SHP77 treated with DMSO at 0.1 percent for 48 hours (cell line): ENCODE measurements at places on chromosomes 11 and 22.
A peak's percentile ranks its signal among the peaks of the same experiment; 100 is the strongest.

DNA sequence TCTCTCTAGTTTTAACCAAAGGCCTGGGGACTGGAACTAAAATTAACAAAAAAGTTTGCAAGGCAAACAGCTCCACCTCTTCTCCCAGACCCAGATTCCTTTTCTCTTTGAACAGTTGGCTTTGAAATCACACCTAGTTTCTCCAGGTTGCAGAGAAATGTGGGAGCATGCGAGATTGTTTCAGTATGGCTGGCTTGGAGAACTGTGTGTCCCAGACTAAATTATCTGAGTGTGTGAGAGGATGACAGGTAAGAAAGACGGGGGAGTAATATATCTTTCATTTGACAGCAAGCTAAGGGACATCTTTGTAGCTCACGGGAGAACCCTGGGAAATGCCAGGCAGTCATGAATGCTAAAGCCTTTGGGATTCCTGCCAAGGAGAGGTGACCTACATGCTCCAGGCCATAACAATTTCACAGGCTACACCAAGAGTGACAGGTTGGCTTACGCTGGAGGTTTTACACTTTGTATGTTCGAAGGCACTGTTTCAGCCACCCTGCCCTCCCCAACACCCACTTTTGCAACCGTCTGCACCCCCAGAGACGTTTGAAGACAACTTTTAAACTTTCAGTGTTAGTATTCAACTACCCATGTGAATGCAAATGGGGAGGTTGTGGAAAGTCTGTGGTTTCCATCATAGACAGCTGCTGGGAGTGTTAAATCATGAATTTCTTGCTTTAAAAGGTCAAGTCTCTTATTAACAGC is 109.3 kb upstream of the SNX19 start:
- no peak for DNase-seq

DNA sequence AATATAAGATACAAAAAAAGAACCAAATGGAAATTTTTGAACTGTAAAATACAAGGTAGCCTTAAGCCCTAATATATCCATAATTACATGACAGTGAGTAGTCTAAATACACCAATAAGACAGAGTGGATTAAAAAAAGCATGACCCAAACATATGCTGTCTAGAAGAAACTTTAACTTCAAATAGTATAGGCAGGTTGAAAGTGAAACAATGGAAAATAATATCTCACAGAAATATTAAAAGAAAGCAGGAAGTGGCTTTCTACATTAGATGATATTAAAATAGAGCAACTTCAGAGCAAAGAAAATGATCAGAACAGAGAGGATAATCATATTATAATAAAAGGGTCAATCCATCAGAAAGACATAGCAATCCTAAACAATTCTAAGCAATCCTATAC is 21.8 kb downstream of the DCUN1D5 start:
- no peak for DNase-seq

DNA sequence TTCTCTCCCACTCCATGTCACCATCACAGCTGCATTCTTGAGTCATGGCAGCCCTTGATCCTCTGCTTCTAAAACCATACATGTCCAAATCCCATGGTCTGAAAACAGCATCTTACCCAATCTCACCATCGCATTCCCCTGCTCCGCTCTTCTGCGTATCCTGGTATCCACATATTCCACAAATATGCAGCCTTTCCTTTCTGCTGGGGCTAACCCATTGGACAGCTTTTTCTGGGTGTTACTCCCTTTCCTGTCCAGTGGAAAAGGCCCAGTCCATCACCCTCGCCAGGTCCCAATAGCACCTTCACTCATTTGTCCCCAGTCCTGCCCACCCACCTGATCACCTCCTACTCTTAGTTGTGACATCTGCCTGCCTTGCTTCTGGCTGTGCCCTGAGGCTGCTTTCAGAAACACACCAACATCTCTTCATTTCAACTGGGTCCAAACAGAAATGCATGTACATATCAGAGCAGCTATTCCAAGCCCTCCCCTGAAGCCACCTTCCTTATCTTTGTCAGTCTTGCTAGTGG is 237.6 kb upstream of the TBCEL start:
- DNase-seq, result no peak

- no peak for DNase-seq
These were observed 2.6 kb downstream of the NPTXR start for GRCh38 chr22:38841211-38841610.

DNA sequence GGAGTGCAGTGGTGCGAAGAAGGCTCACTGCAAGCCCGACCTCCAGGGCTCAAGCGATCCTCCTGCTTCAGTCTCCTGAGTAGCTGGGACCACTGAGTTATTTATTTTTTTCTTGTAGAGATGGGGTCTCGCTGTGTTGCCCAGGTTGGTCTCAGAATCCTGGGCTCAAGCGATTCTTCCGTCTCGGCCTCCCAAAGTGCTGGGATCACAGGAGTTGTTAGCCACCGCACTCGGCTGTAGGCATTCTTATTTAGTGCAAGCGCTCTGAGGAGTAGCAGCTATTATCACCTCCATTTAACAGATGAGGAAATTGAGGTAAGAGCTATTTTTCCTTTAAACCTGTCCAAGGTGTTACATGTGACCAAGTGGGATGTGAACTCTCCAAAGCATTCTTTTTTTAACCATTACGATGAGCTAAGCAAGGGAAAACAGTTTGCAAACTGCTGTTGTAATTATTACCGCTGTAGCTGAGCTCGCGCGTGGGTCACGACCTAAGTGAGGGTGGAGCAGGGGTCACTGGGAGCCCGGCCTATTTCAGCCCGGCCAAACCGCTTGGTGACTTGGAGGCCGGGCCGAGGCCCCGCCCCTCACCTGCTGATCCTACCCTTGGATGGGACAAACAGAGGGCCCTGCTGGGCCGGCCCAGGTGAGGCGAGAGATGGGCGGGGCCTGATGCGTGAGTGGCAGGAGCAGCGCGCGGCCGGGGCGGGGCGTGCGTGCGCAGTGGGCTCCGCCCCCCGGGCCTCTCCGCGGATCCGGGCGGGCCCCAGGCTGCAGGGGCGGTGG is 449 bp upstream of the KREMEN1 start:
- DNase-seq, result no peak

- no peak for DNase-seq
These were observed 13.9 kb downstream of the OR5B3 start for GRCh38 chr11:58392746-58393145.

- no peak for DNase-seq
These were observed 9.7 kb downstream of the CD5 start for GRCh38 chr11:61111786-61112517.

DNA sequence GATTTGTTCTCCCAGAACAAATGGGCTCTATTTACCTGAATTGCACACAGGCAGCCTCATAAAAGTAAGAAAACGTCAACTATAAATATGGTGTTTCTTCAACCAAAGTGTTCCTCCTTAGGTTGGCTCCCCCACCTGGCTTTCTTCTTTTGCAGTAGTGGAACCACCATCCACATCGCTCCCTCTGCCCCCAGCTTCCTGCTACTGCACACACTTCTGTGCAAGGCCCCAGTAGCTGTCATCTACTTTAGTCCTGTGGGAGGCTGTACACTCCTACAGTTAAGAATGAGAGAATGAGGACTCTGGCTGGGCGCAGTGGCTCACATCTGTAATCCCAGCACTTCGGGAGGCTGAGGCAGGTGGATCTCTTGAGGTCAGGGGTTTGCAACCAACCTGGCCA is 89.5 kb downstream of the BMAL1 start:
- no peak for DNase-seq

DNA sequence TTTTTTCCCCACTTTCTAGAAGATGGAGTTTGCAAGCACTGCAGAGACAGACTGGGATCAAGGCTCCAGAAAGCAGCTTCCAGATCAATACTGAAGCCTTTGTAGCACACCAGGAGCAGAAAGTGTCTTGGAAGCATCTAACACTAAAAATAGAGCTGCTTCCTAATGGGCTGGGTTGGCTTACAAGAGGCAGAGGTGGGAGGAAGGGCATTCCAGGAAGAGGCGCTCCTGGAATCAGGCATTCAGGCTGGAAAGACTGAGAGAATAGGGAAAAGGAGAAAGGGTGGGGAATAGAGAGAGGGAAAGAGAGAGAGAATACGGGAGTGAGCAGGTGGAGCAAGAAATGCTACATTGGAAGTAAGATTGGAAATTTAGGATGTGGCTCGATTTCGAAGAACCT is 395.9 kb downstream of the OPCML start:
- no peak for DNase-seq

DNA sequence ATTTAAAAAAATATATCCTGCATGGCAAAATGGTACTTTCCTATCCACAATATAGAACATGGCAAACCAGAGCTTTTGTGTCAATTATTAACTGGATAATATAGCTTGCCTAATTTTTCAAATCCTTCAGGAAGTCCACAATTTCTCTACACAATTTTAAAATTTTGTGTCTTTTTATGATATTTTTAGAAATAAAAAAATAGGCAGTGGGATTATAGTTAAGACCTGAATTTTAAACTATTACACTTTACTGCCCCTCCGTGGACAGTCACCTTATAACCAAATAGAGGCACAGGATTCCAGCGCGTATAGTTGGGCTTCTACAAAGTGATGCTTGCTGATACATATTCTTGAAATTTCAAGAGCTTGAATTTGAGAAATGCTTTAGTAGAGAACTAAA is 2.1 kb upstream of the DMC1 start:
- peak; percentile 29 for DNase-seq

DNA sequence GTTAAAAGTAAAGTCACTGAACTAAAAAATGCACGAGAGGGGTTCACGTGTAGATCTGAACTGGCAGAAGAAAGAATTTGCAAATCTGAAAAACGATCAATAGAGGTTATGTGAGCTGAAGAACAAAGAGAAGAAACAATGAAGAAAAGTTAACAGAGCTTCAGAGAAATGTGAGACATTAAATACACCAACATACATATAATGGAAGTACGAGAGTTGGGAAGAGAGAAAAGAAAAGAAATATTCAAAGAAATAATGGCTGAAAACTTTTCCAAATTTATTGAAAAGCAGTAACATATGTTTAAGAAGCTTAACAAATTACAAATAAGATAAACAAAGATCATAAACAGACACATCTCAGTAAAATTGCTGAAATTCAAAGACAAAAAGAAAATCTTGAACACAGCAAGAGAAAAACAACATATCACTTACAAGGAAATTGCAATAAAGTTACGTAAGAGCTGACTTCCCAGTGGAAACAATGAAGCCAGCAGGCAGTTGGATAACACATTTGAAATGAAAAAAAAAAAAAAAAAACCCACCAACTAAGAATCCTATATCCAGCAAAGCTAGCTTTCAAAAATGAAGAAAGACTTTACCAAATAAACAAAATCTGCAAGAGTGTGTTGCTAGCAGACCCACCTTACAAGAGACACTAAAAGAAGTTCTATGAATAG is 56.8 kb downstream of the EMSY start:
- no peak for DNase-seq

- no peak for DNase-seq
These were observed 92.5 kb downstream of the RELT start for GRCh38 chr11:73468590-73469161.

- no peak for DNase-seq
These were observed 164.1 kb downstream of the NAV2 start for GRCh38 chr11:19876750-19877149.

- DNase-seq, result no peak
These were observed 44.5 kb upstream of the DKK3 start for GRCh38 chr11:12052676-12053605.

DNA sequence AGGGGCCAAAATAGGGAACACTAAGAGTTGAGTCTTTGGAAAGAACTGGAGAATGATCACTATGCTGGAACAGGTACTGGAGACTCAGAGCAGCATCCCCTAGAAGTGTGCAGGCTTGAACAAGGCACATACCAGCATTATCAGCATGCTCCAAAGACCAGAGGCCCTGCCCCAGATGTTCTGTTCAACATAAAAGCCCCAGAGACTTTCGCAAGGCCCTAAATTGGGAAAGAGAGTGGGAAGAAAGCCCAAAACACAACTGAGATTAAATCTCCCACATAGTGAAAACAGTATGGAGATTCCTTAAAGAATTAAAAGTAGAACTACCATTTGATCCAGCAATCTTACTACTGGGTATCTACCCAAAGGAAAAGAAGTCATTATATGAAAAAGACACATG is 9.4 kb downstream of the CNGA4 start:
- no peak for DNase-seq

GRCh38 chr11:72263361-72263760 is 19.4 kb upstream of the PHOX2A start:
- DNase-seq, result no peak

DNA sequence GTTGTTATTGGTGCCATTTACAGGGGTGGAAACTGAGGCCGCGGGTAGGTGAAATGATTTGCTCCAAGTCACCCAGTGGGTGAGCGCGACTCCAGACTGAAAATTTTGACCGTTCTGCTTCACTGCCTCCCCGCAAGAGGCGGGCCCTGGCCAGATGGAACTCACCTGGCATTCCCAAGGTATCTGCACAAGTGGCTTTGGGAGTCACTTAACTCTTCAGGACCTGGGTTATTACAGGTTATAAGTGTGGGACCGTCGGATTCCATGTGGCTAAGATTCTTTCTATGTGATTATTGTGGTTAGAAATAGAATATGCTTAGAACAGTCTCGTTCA is 598 bp downstream of the CABIN1 start:
- no peak for DNase-seq

GRCh38 chr11:44817207-44817949 is 90.6 kb downstream of the TSPAN18 start:
- no peak for DNase-seq

DNA sequence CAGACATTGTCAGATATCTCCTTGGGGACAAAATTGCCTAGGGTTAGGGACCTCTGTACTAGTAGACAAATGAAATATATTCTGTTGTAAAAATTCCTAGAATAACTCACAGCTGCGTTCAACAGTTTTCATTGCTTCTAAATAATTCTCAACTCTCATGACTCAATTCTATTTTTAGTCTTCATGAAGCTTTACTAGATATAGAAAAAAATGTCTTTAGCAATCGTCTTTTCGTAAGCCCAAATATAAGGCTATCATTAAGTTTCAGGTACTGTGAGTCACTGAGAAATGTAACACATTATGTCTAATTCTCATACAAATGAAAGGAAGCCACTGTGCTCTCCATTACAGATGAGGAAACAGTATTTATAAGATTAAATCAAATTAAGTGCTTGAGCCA is 6.4 kb downstream of the MMP12 start:
- DNase-seq, result no peak
